Dermis blood vessel endothelial cell (primary cell): ENCODE measurements at places on chromosomes 16 and 17.
A peak's percentile ranks its signal among the peaks of the same experiment; 100 is the strongest.

GRCh38 chr17:63939884-63940283 lies 7.8 kb upstream of the CD79B start:
- no peak for DNase-seq

DNA sequence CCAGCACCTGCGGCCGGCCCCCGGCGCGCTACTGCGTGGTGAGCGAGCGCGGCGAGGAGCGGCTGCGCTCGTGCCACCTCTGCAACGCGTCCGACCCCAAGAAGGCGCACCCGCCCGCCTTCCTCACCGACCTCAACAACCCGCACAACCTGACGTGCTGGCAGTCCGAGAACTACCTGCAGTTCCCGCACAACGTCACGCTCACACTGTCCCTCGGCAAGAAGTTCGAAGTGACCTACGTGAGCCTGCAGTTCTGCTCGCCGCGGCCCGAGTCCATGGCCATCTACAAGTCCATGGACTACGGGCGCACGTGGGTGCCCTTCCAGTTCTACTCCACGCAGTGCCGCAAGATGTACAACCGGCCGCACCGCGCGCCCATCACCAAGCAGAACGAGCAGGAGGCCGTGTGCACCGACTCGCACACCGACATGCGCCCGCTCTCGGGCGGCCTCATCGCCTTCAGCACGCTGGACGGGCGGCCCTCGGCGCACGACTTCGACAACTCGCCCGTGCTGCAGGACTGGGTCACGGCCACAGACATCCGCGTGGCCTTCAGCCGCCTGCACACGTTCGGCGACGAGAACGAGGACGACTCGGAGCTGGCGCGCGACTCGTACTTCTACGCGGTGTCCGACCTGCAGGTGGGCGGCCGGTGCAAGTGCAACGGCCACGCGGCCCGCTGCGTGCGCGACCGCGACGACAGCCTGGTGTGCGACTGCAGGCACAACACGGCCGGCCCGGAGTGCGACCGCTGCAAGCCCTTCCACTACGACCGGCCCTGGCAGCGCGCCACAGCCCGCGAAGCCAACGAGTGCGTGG lies 1.5 kb downstream of the NTN1 start:
- DNase-seq: peak; percentile 26

GRCh38 chr16:75111514-75111940 lies 5.1 kb downstream of the LDHD start:
- DNase-seq: no peak

DNA sequence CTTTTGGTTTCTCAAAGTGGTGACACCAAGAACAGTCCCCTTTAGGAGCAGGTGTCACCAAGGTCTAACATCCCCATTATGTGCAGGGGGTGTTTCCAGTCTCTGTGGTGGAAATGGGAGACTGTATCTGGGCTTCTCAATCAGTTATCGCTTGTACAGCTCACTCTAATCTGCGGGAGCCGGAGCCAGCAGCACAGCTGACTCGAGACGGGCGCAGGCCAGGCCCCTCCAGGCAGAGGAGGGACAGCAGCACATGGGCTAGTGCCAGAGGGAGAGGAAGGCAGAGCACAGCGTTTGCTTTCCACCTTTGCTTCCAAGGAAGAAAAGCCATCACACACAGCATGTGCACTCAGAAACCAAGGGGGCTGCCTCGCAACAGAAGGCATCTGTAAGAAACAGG lies 91.2 kb upstream of the CREBBP start:
- no peak for DNase-seq

DNA sequence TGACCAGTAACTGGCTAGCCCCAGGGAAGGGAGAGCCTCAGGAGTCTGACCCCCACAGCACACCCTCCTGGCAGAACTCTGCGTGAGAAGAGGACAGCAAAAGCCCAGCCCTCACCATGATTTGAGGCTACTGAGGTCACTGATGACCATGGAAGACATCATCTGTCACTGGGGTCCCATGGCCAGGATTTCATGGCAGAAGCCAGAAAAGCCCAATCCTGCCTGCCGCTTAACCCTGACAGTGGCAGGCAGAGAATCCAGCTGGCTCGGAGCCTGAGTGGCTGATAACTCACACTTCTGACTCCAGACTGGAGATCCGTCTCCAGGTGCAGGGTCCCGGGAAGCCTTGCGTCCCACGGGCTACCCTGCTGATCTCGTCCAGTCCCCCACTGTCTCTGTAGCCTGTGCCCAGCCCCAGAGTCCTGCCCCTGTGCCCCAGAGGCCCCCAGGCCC lies 17.5 kb downstream of the GRIN2C start:
- no peak for DNase-seq

- DNase-seq: no peak
These were observed 655 bp upstream of the MTHFSD start for GRCh38 chr16:86555704-86556075.

GRCh38 chr16:4016658-4017057 lies 99.6 kb downstream of the ADCY9 start:
- no peak for DNase-seq

GRCh38 chr16:47507701-47508100 lies 46.6 kb downstream of the PHKB start:
- peak; percentile 2 for DNase-seq

DNA sequence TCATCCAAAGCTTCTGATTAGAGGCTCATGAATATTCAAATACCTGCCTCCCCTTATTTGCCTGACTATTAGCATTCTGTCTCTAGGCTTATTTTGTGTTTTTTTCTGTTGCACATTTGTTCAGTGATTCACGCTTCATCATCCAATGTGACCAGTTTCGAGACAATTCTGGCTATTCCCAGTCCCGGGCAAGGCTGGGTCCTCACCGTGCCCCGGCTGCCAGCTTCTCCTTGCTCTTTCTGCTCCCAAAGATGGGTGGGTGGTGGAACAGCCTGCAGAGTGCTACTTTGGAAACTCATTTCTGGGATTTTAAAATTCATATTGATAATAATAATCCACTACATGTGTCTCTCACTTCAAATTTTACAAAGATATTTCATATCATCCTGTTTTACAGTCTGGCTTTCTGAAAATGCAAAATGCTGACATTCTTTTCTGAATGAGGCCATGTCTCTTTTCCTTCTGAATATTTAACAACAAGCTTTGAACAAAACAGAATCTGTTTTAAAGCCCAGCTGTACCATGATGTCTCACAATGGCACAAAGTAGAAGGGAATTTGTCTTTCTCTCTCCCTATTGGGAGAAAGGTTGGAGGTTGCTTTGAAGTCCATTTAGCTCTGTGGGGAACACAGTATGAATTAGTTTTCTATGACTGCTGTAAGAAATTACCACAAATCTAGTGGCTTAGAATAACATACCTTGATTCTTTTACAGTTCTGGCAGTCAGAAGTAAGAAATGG lies 116.9 kb upstream of the CDH13 start:
- DNase-seq: no peak

- DNase-seq: no peak
These were observed 35.5 kb downstream of the TBC1D16 start for GRCh38 chr17:80000136-80000535.

GRCh38 chr16:82459580-82460256 lies 167.1 kb upstream of the CDH13 start:
- no peak for DNase-seq

- DNase-seq: peak; percentile 25
These were observed 29.8 kb upstream of the PLLP start for GRCh38 chr16:57314161-57314785.

DNA sequence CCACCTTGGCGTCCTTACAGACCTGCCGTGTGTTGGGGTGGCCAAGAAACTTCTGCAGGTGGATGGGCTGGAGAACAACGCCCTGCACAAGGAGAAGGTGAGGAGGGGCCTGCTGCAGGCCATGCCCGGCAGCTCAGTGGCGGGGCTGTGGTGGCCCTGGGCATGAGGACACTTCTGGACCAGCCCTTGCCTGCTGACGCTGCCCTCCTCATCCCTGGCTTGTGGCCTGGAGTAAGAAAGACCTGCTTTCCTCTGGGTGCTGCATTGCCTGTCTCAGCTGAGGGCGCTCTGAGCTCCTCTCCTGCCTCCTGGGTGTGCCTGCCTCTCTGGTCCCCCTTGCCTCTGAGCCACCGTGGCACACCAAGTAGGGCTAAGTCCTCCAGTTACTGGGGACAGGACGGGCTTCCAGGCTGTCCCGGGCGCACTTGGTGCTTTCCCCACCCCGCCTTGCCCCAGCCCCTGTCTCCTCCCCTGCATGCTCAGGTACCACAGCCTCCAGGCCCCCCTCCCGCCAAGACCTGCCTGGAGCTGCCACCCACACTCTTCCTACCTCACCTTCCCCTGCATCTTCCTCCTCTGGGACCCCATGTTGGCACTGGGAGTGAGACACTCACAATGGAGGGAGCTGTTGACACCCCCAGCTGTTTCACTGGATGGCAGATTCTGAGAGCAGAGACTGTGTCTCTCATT lies 8.7 kb downstream of the ENDOV start:
- DNase-seq: no peak
